ENCODE measurements at places on chromosomes 2 and 18.

DNA sequence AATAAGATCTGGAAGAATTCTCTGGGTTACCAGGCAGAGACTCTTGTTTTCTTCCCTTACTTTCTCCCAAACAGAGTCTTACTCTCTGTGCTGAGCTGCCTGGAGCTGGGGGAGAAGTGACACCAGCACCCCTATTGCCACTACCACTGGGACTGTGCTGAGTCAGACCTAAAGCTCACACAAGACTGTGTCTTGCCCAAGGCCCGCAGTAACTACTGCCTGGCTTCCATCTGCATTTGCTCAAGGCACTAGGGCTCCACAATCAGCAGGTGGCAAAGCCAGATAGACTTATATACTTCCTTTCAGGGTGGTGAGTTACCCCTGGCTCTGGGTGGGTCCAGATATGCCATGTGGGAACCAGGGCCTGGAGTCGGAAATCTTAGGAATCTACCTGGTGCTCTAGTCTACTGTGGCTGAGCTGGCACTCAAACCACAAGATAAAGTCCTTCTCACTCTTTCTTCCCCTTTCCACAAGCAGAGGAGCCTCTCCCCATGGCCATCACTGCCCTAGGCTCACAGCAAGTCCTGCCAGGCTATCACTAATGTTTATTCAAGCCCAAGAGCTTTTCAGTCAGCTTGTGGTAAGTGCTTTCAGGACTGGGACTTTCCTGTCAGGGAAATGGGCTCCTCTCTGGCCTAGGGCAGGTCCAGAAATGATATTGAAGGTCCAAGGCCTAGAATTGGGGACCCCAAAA, 27.6 kb upstream of the SERPINB2 start:
- DNase-seq: no peak

GRCh38 chr2:26654061-26654340, 12.8 kb upstream of the CIB4 start:
- no peak for DNase-seq

DNA sequence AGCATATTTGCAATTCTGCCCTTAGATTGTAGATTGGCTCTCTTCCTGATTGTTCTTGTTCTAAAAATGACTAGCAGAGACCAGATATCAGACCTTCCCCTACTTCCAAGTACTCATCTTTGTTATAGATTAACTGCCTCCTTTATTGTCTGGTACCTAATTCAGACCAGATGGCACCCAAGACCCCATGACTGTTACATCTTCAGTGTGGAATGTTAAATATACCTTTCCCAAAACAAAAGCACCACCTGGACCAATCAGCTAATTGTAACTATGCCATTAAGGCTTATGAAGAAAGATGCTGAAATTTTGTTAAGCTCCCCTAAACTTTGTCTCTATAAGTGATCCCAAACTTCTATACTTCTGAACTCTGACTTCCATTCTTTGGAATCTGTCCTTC, 12.0 kb upstream of the TFPI start:
- no peak for DNase-seq

DNA sequence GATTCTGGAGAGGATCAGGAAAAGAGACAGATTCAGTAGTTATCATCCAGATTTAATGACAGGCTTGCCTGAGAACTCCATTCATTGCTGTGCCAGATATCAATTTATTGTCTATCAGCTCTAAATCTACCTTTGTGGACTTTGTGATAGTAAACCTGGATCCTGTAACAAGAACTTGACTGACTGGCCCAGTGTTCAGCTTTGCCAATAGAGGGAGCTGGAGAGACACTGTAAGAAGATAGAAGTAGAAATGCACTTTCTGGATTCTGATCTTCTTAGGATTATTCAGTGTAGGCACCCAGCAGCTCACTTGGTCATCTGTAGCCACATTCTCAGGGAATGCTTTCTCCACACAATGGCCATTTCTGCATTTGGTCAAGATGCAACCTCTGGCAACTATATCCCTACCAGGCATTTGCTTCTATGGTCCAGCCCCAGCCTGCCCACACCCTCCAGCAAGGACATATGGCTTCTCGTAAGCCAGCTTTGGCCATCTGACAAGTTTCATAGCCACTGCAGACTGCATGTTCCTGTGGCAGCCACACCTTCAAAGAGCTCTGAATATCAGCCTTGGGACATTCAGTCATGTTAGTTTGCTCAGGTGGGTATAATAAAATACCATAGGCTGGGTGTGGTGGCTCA, 6.1 kb upstream of the SERPINB8 start:
- peak; percentile 40 for DNase-seq
